ENCODE measurements at places on chromosomes 1 and 21.

DNA sequence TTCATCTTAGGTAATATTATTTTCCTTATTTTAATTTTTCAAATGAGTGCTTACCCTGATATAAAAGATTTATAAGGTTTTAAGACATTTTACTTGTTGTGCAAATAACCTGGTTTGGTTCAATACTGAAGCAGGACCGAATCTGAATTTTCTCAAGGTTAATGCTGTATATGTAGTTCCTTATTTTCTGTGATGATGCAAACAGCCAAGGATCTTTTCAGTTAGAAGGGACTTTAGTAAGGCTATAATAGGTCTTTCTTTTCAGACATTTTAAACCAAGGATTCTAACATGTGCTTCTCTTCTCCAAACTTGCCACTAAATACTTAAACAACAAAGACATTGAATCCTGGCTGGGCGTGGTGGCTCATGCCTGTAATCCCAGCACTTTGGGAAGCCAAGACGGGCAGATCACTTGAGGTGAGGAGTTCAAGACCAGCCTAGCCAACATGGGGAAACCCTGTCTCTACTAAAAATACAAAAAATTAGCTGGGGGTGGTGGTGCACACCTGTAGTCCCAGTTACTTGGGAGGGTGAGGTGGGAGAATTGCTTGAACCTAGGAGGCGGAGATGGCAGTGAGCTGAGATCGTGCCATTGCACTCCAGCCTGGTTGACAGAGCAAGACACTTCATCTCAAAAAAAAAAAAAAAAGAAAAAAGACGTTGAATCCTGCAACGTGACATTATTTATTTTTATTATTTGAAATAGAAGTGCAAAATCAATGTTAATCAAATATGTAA, 3.2 kb upstream of the ARPC5 start:
- DNase-seq: no peak

- DNase-seq: no peak
Observed at GRCh38 chr1:3984586-3984985, 84.5 kb upstream of the C1orf174 start.

DNA sequence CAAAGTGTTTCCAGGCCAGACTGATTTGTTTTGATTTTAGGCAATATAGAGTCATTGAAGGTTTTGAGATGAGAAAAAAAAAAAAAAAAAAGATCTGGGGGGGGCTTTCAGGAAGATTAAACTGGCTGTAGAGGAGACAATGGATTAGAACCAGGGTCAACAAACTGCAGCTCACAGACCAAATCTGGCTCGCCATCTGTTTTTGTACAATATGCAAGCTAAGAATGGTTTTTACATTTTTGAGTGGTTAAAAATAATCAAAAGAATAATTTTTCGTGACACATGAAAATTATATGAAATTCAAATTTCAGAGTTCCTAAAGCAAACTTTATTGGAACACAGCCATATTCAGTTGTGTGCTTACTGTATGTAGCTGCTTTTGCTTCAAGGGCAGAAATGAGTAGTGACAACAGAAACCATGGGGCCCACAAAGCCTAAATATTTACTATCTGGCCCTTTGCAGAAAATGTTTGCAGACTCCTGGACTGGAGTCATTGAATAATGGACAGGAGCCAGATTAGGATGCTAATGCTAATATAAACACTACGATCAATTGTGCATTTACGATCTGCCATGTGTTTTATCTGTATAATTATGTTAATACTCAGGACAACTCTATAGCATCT, 375.7 kb upstream of the DAB1 start:
- DNase-seq: no peak

DNA sequence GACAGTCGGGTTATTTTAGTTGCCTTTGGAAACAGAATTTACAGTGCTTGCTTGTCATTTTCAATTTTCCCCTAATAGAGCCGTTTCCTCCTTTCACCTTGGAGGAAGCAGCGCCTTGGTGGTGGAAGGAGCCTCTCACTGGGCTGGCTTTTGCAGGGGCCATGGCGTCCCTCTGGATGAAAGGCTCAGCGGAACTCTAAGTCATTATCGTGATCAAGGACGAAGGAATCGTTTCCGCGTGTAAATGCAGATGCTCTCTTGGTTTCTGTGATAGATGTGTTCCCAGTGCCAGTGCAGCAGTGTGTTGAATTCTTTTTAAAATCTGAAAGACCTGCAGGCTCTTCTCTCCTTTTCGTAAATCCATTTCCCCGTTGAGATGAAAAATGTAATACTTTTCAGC, 126.2 kb upstream of the LMO4 start:
- no peak for DNase-seq

- no peak for DNase-seq
Observed at GRCh38 chr1:157700732-157701131, at the start of gene FCRL3. TSS of gene FCRL3 (minus strand) at chr1:157700769. CDS start at chr1:157700489, 280 bp downstream.

- DNase-seq: no peak
Observed at GRCh38 chr1:169509354-169509753, 23.6 kb upstream of the SLC19A2 start.

GRCh38 chr1:183832459-183832858, 27.5 kb downstream of the RGL1 start:
- no peak for DNase-seq

- no peak for DNase-seq
Observed at GRCh38 chr1:107976431-107976830, 11.5 kb upstream of the VAV3 start.

DNA sequence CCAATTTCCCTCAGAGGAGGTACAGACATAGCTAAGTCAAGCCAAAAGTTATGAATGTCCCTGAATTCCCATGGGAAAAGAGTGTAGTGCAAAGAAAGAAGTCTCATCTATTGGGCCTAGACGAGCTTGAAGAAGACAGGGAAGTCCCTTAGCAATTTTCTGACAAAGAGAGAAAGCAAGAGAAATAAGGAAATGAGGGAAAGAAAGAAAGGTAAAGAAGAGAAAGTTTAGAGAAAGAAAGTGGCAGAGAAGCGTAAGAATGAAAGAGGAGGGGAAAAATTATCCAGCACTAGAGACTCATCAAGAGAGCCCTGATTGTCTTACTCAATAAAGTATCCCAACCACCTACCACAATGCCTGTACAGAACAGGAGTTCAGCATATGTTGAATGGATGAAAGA, 40.6 kb upstream of the FOXD3 start:
- no peak for DNase-seq

DNA sequence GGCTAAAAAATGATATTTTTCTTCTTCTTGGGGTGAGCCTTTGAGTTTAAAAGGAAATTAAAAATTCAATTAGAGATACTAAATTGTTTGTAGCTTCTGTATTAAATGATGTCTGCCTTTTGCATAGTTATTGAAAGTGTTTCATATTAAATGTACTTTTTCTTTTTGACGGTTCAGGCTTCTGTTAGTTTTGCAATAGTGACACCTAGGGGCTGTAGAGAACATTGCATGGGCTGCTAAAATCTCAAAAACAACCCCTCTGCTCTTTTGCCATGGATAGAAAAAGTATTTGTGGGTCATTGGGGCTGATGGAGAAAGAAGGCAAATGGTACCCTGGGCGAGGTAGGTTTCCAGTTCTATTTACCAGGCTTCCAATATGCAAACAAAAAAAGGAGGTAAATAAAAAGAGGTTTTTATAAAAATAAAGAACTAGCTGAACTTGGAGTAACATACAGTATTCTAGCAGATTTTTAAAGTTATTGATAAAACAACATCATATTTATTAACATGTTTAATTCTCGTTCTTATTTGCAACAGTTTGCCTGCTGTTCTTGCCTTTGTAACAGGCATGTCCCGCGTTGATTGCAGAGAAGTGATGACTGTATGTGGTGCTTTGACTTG, 115.4 kb upstream of the HOOK1 start:
- no peak for DNase-seq

Measured in hypothalamus (tissue), 51 donors.